CD4-positive, alpha-beta T cell treated with Interleukin-4 for 1 hour (primary cell): ENCODE measurements at places on chromosomes 3 and 15.

DNA sequence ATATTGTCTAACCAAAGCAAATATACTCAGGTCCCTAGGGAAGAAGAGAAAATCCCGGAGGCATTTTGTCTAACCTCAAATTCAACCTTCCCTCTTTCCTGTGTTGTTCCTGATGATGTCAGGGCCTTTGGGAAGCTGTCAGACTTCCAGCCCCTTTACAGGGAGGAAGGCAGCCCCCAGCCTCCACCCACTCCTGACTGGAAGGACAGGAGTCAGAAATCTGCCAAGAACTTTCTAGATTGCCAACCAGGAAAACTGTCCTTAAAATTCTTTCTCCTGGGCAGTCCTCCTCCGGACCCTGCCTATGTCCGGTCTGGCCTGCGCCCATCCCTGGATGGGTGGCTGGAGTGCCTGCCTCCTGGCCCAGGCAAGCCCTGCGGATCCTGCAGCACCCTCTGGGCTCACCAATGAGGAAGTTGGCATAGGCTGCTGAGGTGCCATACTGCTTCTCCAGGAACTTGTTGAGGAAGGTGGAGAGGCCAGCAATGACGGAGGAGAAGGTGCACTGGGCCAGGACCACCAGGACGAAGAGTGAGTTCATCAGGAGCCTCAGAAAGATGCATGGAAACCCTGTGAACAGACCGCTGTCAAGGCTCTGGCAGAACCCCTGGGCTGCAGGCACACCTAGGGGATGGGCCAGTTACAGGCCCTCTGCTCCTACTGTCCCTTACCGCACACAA lies 52.6 kb upstream of the RAB6B start:
- no peak for DNase-seq

- DNase-seq = no peak
Measured at GRCh38 chr15:55239440-55240124, 42.8 kb upstream of the RSL24D1 start.

DNA sequence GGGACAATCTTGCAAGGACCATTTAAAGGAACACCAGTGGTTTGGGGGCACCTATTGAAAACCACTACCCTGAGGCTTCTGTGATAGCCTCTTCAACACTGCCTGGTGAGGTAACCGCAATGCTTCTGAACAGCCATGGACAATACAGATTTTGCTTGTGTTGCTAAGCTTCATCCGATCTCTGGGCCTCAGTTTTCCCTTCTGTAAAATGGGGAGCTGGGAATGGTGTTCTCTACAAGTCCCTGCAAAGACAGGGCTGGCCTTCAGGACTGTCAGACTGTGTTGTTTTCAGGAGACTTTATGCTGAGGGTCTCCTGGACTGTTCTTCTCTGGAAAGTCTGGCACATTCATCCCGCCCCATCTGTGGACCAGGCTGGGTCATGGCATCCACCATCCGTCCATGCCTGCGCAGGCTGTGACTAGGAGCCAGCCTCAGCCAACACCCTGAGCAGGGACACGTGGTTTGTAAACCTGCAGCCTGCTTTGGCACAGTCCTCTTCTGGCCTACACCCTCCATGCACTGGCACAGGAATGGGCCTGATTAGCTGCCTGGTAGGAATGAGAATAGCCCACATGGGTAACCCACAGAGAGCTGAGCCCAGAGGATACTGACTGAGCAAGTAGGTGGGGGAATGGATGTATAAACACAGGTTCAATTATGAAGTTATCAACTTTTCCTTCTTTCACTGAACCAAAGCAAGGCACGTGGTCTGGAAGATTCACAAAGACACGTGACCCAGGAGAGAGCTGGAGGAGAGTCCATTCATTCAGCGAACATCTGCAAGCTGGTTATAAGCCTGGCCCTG lies 55.3 kb downstream of the ROPN1B start:
- DNase-seq = no peak

DNA sequence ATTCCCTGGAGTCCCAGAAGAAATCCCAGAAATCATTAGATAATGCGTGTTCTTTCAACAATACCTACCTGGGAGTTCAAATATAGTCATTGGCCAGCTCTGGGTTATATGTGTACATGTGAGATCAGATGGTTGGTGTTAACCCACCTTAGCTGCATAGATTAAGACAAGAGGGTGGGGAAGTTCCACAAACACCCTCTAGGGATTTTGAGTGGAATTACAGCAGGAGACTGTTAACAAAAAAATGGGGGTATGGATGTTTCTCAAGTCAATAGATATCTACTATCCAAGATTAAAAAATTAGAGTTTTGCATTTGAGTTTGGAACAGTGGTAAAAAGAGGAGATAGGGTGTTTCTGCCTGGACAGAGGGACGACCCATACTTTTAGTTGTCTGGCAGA lies 282.5 kb upstream of the CNTN3 start:
- DNase-seq = no peak

GRCh38 chr15:52303093-52303772 lies 7.6 kb upstream of the MYO5C start:
- no peak for DNase-seq

DNA sequence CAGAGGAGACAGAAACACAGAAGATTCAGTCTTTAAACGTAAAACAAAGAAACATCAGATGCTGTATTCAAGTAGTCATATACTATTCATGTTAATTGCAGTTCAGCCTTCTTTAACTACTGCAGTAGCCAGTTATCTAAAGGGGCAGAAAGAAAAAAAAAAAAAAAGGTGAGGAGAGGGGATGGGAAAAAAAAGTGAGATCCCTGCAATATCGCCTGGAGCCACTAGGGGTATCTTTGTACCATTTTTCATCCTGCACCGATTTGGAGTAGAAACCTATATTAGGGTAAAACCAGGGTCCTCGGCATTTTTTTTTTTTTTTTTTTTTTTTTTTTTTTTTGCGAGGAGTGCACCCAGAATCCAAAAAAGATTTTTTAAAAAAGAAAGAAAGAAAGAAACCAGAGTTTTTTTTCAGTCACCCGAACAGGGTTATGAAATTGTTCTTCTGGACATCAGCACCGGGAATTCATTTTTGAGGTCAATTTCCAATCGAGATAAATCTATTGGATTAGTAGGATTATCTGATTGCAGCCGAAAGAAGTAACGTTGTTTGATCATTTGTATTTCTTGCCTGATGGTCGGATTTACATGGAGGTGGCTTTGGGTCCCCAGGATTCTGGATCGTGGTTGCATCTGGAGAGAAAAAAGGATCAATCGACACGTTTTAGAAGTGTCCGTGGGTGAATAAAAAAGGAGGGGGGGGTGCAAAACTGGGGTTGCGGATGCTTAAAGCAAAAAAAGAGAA lies 186.7 kb downstream of the NLGN1 start:
- DNase-seq = no peak

DNA sequence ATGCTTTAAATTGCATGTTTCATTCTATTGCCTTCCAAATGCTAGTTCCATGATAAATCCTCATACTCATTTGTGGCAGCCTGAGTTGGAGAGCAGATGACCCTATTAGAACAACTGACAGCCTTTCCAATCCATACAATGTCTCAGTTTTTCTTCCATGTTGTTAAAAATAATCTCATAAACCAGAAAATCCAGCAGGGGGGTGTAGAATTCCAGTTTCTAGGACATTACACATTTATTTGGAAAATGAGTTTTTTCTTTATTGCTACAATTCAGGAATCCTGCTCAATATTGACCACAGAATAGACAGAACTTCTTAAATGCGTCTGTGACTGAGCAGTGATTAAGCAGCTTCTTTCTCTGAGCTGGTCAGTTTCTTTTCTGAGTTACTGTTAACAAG lies 174.2 kb upstream of the ATP10A start:
- DNase-seq = no peak

DNA sequence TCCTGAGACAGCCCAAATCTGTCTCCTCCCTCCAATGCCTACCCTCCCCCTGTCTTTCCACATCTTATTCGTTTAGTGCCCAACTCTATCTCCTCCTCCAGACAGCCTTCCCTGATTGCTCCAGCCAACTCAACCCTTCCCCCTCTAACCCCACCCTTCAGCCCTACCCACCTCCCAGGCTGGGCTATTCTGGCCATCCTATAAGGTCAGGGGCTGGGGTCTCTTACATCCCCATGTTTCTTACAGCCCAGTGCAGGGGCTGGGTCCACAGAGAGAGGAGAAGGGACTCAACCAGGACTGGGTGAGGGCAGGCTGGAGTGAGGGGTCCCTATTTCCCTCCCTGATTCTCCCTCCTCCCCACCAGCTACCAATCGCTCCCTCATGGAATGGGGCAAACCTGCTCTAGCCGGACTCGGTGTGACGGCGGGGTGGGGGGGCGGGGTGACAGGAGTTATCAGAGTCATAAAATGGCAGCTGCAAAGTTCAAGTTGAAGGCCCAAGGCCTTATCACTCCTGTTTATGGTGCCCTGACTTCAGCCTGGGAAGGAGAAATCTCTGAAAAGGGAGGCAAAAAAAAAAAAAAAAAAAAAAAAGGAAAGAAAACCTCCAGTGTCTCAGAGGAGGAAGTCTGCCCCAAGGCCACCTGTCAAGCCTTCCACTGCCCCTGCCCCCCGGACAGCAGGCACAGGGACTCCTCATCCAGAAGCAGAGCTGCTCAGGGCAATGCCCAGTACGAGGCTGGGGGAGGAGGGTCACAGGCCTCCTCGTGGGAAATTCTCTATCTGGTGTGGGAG lies 2.1 kb downstream of the VIPR1 start:
- peak; percentile 5 for DNase-seq

DNA sequence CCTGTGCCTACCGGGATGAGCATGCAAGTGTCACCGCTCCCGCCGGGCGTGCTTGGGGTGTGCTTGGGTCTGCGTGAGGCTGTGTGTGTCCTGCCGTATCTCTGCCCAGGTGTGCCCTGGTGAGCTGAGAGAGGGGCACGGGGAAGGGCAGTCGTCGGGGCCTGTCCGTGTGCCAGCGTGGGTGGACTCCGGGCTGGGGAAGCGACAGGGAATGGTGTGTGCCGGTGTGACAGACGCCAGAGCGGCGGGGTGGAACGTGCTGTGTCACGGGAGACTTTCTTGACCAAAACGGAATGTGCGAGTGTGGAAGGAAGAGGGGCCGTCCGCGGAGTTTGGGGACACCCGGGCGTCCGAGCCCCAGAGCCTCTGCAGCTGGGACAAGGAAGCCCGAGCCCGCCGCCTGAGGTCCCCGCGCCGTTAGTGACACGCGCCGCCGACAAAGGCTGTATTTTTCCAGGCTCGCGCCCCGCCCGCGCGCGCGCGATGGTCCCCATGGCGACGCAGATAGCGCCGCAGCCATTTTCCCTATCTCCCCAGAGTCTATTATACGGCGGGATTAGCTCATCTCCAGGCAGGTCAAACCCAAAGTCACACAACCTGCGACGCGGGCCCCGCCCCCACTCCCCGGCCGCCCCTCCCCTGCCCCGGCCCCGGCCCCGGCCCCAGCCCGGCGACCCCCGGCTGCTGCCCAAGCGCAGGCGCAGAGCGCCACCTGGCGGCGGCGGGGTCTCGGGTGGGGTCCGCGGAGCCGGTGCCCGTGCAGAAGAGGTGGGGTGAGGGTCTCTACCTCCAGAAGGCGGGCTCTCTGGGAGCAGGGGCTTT lies 4.5 kb upstream of the GATA2 start:
- peak; percentile 56 for DNase-seq

GRCh38 chr3:175564363-175564762 lies 705.2 kb downstream of the NAALADL2 start:
- no peak for DNase-seq
